ENCODE measurements at places on chromosomes 3 and 15. TPM values are rescaled to one million over a fixed set of nuclear protein-coding genes. Genes with fewer than 3 reads are reported as not detected.

DNA sequence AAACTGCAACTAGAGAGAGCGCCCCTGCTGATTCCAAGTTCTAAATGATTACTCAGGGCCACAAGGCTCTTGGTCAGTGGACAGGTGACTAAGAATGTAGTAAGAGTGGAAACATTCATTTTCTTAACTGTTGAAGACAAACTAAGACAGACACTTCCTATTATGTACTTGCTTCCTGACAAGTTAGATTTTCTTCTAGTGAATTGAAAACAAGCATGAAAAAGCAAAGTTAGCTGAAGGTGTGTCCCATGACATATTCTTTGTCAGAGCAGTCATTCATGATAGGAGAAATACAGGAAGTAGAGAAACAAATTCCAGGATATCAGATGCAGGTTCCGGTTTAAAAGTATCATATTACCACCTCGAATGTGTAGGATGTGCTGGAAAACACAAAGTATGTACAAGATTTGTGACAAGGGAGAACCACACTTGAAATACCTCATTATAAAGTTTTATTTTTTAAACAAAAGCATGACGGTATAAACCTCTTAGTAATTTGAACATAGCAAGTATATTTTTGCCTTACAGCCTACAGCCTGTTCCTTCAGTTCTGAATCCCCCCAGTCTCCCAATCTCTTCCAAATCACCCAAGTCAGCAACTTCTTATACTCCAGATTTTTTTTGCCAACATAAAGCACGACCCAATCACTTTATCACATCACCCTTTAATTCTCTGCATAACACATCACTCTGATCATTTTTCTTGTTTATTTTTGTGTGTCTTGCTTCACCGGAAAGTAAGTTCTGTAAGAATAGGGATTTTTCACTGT lies 6.2 kb downstream of the TSPAN3 start:
- no peaks in the 10 kb centered on the region for H3K27me3 ChIP-seq
- no peak for DNase-seq
- H3K36me3 ChIP-seq: no peaks in the 10 kb centered on the region
- peak overlapping the region; percentile 42 for H3K27ac ChIP-seq
- H3K4me1 ChIP-seq: peaks cover 53% of the 10 kb centered on the region

GRCh38 chr3:43994657-43995546 lies 246.8 kb upstream of the TOPAZ1 start:
- no peak overlapping the region for H3K4me3 ChIP-seq
- H3K27me3 ChIP-seq: peaks cover 25% of the 10 kb centered on the region
- no peak overlapping the region for H3K27ac ChIP-seq

- no peaks in the 10 kb centered on the region for H3K27me3 ChIP-seq
- H3K4me3 ChIP-seq: no peak overlapping the region
- no peak overlapping the region for H3K27ac ChIP-seq
- no peaks in the 10 kb centered on the region for H3K4me1 ChIP-seq
- H3K36me3 ChIP-seq: no peaks in the 10 kb centered on the region
- no peak for DNase-seq
Observed at GRCh38 chr3:21326704-21327475, 424.1 kb downstream of the ZNF385D start.

- H3K4me3 ChIP-seq: no peak overlapping the region
- H3K27me3 ChIP-seq: no peaks in the 10 kb centered on the region
- no peak for DNase-seq
- no peak overlapping the region for H3K27ac ChIP-seq
Observed at GRCh38 chr3:112377568-112378071, 44.7 kb downstream of the CD200 start.

GRCh38 chr15:34275721-34276120 lies 50.9 kb downstream of the EMC4 start:
- H3K4me1 ChIP-seq: no peaks in the 10 kb centered on the region
- no peak overlapping the region for H3K4me3 ChIP-seq
- no peaks in the 10 kb centered on the region for H3K27me3 ChIP-seq

GRCh38 chr3:140233702-140234101 lies 298.7 kb downstream of the CLSTN2 start:
- H3K36me3 ChIP-seq: no peaks in the 10 kb centered on the region
- H3K4me1 ChIP-seq: no peaks in the 10 kb centered on the region
- H3K4me3 ChIP-seq: no peak overlapping the region
- no peaks in the 10 kb centered on the region for H3K27me3 ChIP-seq
- no peak for DNase-seq
- H3K27ac ChIP-seq: no peak overlapping the region

DNA sequence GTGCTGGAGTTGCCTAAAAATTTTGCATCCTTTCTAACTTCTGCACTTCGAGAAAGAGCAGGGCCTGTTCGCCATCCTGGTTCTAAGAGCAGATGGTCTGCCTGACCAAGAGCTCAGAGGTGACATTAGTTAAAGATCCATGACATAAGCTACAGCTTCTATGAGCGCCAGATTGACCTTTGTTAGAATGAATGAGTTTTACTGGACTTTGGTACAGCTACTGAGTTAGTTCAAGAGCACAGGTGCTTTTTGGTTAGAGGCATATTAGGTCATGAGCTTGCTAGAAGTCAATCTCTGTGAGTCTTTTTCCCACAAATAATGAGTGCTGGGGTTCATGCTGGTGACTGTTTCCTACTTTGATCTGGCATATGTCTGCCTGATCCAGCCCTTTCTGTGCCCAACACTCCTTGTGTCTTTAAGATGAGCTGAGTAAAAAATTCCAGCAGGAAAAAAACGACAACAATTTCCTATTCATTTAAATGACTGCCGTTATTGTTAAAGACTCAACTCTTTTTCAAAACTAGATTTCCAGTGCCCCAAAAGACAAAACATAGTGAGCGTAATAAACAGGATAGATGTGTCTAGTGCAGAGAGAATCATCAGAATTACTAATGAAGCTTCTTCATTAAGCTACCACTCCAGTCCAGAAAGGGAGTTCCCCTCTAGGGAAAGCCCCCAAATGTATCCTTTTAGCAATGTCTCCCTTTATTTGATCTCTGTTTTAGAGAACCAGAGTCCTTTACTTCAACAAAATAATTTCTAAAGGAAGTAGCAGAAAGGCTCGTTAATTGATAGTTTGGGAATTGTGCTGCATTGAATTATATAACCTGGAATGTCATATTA lies 152.9 kb downstream of the SLCO3A1 start:
- no peaks in the 10 kb centered on the region for H3K36me3 ChIP-seq
- no peaks in the 10 kb centered on the region for H3K27me3 ChIP-seq
- no peaks in the 10 kb centered on the region for H3K4me1 ChIP-seq
- H3K27ac ChIP-seq: no peak overlapping the region

- H3K36me3 ChIP-seq: no peaks in the 10 kb centered on the region
- no peaks in the 10 kb centered on the region for H3K27me3 ChIP-seq
- no peaks in the 10 kb centered on the region for H3K4me1 ChIP-seq
- no peak for DNase-seq
- H3K4me3 ChIP-seq: no peak overlapping the region
Observed at GRCh38 chr15:32649342-32649741, 7.8 kb downstream of the SCG5 start.

DNA sequence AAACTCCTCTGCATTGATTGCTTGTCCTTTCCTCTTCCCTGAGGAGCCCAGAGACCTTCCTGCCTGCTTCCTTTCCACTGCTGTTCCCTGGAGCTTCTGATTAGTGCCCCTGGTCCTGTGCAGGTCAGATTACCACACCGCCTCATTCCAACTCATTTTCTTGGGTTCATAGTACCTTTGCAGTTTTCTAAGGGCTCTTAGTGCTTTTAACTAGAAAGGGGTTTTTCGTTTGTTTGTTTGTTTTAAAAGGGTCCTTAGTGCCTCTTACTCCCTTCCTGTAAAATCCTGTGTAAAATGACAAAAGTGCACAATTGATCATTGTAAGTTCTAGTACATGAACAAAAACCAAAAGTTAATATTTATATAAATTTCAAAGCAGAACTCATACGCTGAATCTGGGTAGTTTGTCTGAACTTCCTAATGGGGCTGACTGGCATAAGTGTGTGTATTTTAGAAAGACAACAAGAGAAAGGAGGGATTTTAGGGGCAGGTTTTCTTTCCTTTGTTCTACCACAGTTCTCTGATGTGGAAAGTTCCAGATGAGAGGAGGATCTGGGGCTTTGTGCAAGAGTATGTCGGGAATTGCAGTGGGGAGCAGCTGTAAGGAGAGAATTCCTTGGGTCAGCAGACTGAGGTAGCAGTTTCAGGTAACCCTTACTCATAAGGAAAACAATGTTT lies 30.6 kb downstream of the SNRK start:
- H3K27ac ChIP-seq: peak overlapping the region; percentile 32
- DNase-seq: no peak
- H3K36me3 ChIP-seq: no peaks in the 10 kb centered on the region
- no peaks in the 10 kb centered on the region for H3K27me3 ChIP-seq

GRCh38 chr3:56458496-56459103 lies 9.7 kb downstream of the ERC2 start:
- no peaks in the 10 kb centered on the region for H3K27me3 ChIP-seq
- no peak overlapping the region for H3K27ac ChIP-seq
- DNase-seq: no peak

DNA sequence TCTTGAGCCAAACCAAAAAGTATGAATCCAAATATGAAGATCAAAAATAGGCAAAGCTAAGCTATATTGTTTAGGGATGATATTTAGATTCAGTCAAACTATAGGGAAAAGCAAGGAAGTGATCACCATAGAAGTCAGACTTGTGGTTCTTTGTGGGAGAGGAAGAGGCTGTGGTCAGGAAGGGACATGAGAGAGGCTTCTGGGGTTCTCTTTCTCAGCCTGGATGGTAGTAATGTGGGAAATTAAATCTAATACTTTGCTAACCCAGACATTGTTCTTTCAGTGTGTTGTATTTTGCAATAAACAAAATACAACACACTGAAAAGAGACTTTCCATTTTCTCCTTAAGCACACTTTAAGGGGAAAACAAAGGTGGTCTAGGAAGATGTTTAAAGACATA lies 3.1 kb downstream of the CX3CR1 start:
- H3K4me3 ChIP-seq: no peak overlapping the region
- no peak for DNase-seq
- H3K4me1 ChIP-seq: no peaks in the 10 kb centered on the region
- no peaks in the 10 kb centered on the region for H3K36me3 ChIP-seq
- no peaks in the 10 kb centered on the region for H3K27me3 ChIP-seq

GRCh38 chr3:46922426-46922825 lies 44.9 kb downstream of the PTH1R start:
- no peak overlapping the region for H3K27ac ChIP-seq
- no peaks in the 10 kb centered on the region for H3K4me1 ChIP-seq
- no peaks in the 10 kb centered on the region for H3K27me3 ChIP-seq

DNA sequence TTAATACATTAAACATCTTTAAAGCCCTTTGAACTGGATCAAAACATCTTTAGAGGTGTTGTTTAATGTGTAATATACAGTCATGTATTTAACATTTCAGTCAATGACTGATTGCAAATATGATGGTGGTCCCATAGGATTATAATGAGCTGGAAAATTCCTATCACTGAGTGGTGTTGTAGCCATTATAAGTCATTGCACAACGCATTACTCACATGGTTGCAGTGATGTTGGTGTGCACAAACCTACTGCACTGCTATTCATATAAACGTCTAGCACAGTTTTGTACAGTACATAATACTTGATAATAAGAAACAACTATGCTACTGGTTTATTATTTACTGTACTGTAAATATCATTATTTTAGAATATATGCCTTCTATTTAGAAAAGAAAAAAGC lies 75.6 kb downstream of the DTWD1 start:
- H3K4me1 ChIP-seq: no peaks in the 10 kb centered on the region
- DNase-seq: no peak
- no peak overlapping the region for H3K27ac ChIP-seq
- H3K4me3 ChIP-seq: no peak overlapping the region
- no peaks in the 10 kb centered on the region for H3K27me3 ChIP-seq

DNA sequence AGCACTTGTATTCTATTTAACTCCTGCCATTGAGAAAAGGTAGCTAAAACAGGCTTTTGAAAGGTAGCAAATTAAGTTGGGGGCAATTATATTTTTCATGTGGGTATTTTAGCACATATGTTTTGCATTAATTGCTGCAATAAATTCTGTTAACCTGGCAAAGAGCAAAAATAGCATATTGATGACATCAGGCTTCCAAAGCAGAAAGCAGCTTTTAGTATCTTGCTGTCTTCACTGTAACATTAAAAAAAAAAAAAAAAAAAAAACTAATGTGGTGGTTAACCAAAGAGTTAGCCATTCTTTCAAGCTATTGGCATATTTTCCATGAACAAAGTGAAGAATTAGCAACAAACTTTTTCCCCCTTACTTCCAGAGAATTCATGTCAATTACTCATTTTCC lies 9.1 kb downstream of the EPHA3 start:
- H3K36me3 ChIP-seq: no peaks in the 10 kb centered on the region
- H3K4me3 ChIP-seq: no peak overlapping the region
- no peak overlapping the region for H3K27ac ChIP-seq
- H3K4me1 ChIP-seq: no peaks in the 10 kb centered on the region

DNA sequence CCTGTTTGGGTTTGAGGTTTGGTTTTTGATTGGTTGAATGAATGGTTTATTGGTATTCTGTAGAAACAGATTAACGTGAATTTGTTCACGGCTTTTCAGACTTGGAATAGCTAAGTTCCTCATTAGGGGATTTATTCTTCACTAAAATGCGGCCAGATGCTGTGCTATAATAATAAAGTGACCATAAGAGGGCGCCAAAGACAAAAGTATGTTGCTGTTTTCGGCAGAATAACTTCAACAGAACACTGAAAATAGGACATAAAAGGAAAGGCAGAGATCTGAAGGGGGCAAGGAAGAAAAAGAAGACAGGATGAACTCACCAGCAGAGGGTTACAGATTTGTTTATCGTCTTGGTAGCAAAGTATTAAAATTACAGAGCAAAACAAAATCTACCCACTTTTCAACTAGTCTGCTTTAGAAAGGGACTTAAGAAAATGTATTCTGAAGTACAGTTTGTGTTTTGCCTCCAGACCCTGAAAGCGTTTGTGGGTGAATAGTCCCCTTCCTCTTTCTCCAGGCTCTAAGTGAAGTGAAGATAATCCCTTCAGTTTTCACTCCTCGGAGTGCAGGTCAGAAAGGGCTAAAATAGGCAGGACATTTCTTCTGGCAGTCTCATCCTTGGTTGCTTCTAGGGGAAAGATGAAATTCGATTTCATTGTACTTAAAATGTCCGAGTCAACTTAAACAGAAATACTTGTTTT lies 147.6 kb downstream of the IL20RB start:
- no peak overlapping the region for H3K27ac ChIP-seq
- no peaks in the 10 kb centered on the region for H3K4me1 ChIP-seq
- no peak for DNase-seq

DNA sequence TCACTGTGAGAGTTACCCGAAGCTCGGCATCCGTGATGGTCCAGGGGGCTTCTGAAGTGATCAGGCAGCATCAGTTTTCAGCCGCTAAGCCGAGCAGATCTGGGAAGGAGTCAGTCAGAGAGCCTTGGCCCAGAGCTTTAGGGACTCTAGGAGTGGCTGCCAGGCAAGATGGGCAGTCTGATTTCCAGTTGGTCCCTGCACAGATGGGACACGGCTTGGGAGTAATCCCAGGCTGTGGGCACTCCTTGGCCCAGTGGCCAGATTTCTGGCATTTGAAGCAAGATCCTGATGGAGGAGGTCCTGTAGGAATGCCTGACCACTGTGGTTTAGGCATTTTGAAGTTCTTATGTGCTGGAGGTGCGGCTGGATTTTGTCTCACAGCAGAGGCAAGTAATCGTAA lies 10.5 kb upstream of the IP6K2 start:
- no peak overlapping the region for H3K4me3 ChIP-seq
- no peak for DNase-seq
- no peaks in the 10 kb centered on the region for H3K36me3 ChIP-seq
- no peaks in the 10 kb centered on the region for H3K4me1 ChIP-seq

- H3K4me3 ChIP-seq: no peak overlapping the region
- no peaks in the 10 kb centered on the region for H3K36me3 ChIP-seq
- H3K27ac ChIP-seq: no peak overlapping the region
- H3K27me3 ChIP-seq: no peaks in the 10 kb centered on the region
Observed at GRCh38 chr3:194198938-194199337, 63.0 kb downstream of the HES1 start.

Gene PYGO1
- 0.22 TPM for total RNA-seq

Gene CHRNA7
- not detected for total RNA-seq

Gene LSAMP
- not detected for total RNA-seq

Gene TMCO5A
- not detected for total RNA-seq

Gene GRIP2
- total RNA-seq: 0.06 TPM

Gene DUOXA1
- not detected for total RNA-seq

Gene RPL29
- 971 TPM for total RNA-seq

Gene ACKR4
- total RNA-seq: 0.30 TPM
